ENCODE measurements at places on chromosomes 2 and 18.

DNA sequence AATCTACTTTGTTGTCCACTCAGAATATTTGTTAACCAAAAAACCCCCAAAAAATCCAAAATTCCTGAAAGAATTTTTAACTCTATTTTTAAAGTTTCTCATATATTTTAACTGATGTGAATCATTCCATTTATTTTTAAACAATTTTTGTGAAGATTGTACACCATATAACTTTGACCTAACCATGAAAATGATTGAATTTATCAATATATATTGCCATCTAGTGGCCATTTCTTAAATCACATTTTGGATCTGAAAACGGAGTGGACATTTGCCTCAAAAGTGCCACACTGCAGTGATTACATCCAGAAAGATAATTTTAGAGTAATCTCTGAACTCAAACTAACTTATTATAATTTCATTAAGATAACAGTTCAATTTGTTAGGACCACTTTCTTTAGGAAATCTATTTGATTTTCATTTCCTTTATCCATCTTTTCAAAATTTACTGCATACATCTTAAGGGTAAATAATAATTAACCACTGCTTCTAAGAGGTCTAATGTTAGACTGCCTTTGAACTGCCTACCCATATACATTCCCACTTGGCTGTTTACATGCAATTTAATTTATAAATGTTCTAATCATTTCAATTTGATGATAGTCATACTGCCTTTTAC lies 71.1 kb downstream of the DSC3 start:
- no peak for DNase-seq

DNA sequence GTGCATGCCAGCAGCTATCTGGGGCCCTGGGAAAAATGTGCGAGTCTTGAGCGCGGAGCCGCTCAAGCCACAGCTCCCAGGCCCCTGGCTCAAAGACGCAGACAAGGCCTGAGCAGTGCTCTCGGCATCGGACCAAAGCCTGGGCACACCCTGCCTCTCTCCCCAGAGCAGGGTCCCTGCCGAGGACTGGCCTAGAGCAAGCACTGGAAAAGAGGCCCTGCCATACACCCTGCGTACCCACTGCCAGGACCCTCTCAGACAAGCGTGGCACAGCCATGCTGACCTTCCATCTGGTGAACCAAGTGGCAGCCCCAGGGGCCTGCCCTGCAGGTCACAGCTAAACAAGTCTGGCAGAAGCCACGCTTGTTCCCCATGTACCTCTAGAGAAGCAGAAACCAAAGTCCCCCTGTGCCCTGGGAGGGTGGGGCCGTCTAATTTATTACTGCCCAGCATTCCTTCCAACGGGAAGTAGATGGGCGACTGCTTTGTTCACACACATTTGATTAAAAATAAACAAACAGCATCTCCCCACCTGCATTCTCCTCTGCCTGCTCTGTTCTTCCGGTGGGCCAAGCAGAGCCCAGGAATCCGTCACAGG lies 14.0 kb downstream of the STK25 start:
- peak; percentile 27 for DNase-seq

GRCh38 chr18:69383186-69383585 lies 17.5 kb upstream of the DOK6 start:
- no peak for DNase-seq

GRCh38 chr18:10320791-10321190 lies 133.6 kb upstream of the APCDD1 start:
- DNase-seq, result no peak

- DNase-seq, result no peak
These were observed 121.8 kb downstream of the FHOD3 start for GRCh38 chr18:36419188-36419899.

DNA sequence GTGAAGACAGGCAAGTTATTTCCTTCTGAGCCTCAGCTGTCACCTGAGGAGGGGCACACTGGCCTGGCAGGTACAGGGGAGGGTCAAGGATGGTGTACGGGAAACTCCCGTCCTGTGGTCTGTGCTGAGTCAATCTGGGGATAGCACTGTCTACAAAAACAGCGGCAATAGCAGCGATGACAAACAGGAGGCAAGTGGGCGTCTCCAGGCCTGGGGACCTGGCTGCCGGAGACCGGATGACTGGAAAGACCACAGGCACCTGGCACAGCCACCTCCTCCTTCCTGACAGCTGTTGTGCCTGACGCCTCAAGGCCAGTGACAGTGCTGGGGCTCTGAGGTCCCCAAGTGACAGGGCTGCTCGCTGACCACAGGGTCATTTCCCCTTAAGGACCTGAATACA lies 202.1 kb upstream of the HS6ST1 start:
- DNase-seq, result no peak

DNA sequence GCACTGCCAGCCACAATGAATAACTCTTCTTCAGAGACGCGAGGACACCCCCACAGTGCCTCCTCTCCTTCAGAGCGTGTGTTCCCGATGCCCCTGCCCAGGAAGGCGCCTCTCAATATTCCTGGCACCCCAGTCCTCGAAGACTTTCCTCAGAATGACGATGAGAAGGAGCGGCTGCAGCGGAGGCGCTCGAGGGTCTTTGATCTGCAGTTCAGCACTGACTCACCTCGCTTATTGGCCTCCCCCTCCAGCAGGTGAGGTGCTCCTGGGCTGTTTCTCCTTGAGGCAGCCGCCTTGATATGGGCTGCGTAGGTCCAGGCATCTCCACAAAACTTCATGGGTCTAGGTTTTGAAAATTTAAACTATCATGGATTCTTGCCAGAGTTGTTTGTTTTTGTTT lies 6.1 kb downstream of the NCAPH start:
- DNase-seq, result no peak

GRCh38 chr2:52428224-52428623 lies 1339.4 kb upstream of the CHAC2 start:
- no peak for DNase-seq

- DNase-seq, result no peak
These were observed 133.5 kb upstream of the MGAT5 start for GRCh38 chr2:134120406-134120732.

GRCh38 chr2:25301453-25302352 lies 40.0 kb downstream of the DNMT3A start:
- DNase-seq, result peak; percentile 82

DNA sequence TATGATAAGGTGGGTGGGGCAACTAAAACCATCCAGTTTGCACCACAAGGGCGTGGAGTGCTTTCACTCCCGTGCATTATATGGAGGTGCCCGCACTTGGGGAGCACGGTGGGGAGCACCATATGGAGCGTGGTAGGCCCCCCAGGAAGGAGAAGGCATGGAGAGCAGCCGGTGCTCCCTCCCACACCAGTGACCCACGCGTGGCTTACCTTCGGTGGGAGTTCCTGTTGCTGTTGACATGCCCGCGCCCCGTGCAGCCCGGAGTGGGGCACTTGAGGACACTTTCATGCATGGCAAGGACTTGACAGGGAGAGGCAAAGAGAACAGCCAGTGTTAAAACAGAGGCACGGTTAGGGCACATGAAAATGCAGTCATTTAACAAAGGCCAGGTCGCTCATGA lies 167.5 kb upstream of the PXDN start:
- DNase-seq, result no peak

- DNase-seq, result no peak
These were observed 93.6 kb downstream of the FTCDNL1 start for GRCh38 chr2:199757233-199757870.

DNA sequence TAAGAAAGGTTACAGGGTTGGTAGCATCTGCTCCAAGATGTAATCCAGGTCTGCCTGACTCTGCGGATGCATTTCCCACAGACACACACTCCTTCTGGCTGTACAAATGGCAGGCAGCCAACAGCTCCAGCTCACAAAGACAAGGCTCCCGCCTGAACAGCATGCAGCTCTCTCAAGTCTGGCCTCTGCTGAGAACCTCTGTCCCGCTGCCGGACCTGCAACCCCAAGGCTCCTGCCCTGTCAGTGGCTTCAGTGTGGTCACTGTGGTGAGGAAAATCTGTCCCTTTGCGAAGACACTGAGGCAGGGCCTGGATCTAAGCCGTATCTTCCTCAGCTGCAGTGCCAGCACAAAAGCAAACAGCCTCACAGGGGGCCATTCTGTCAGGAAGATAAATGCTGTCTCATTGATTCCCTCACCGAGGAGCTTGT lies 469.3 kb upstream of the MEX3C start:
- no peak for DNase-seq

- DNase-seq, result no peak
These were observed 83.1 kb downstream of the CDC42EP3 start for GRCh38 chr2:37588316-37588777.

DNA sequence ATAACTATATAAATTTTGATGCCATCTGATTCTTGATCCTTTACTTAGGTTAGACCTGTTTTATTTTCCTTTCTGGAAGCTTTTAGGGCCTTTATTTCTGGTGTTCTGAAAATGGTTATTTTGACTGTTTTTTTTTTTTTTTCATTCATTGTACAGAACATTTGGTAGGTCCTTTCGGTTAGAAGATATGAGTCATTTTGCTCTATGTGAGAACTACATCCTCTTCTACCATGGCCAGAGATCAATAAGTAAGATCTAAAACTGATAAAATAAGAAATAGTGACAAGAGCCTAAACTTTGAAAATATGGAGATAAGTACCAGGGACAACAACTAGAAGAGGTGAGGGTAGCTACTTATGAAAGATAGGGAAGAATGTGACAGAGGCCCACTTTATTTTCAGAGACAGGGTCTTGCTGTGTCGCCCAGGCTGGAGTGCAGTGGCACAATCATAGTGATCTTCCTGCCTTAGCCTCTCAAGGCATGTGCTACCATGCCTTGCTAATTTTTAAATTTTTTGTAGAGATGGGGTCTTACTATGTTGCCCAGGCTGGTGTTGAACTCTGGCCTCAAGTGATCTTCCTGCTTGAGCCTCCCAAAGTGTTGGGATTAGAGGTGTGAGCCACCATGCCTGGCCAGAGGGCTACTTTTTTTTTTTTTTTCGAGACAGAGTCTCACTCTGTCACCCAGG lies 66.5 kb downstream of the EIF2AK3 start:
- no peak for DNase-seq

- DNase-seq, result no peak
These were observed 96.0 kb downstream of the TMEM17 start for GRCh38 chr2:62410015-62410453.

GRCh38 chr2:217705461-217705860 lies 297.3 kb downstream of the TNS1 start:
- no peak for DNase-seq
